A673 (cell line): ENCODE measurements at places on chromosomes 2 and 18. TPM values are rescaled to one million over a fixed set of nuclear protein-coding genes. Genes with fewer than 3 reads are reported as not detected.

The LOXHD1 gene
- 25.5 and 26.4 TPM in 2 replicates for total RNA-seq

The ACVR1C gene
- 0.13 TPM in 1 of 2 replicates, not detected in the other for total RNA-seq

The RNMT gene
- 31.4 and 37.8 TPM in 2 replicates for total RNA-seq

The GCFC2 gene
- 40.2 and 42.2 TPM in 2 replicates for total RNA-seq

The ALPI gene
- not detected in 2 replicates for total RNA-seq

The EGR4 gene
- total RNA-seq, result 1.9 and 2.0 TPM in 2 replicates

The EPB41L3 gene
- total RNA-seq, result 0.20 and 0.86 TPM in 2 replicates

The DCAF17 gene
- 25.0 and 26.1 TPM in 2 replicates for total RNA-seq

GRCh38 chr2:128640845-128641360 lies 322.2 kb upstream of the HS6ST1 start:
- DNase-seq, result no peak

GRCh38 chr2:138910427-138910826 lies 130.2 kb upstream of the NXPH2 start:
- no peak for DNase-seq

- no peak for DNase-seq
These were observed 388.4 kb downstream of the IRS1 start for GRCh38 chr2:226411205-226411604.

DNA sequence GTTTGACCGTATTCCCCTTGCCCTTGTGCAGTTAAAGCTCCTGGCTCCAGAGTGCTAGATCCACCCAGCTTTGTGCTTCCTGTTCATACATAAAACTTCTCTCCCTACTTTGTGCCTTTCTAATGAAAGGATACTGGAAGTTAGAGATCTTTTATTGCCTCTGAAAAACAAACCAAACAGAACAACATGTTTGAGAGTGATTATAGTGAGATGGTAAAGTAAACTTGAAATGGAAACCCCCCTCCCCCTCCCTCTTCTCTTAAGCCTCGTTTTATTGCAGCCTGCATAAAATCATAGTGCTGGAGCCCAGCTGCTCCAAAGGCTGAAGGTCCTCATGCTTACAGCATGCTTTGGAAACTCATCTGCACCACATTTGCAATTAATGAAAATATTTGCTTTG lies 125.1 kb downstream of the TANC1 start:
- DNase-seq, result peak; percentile 37

DNA sequence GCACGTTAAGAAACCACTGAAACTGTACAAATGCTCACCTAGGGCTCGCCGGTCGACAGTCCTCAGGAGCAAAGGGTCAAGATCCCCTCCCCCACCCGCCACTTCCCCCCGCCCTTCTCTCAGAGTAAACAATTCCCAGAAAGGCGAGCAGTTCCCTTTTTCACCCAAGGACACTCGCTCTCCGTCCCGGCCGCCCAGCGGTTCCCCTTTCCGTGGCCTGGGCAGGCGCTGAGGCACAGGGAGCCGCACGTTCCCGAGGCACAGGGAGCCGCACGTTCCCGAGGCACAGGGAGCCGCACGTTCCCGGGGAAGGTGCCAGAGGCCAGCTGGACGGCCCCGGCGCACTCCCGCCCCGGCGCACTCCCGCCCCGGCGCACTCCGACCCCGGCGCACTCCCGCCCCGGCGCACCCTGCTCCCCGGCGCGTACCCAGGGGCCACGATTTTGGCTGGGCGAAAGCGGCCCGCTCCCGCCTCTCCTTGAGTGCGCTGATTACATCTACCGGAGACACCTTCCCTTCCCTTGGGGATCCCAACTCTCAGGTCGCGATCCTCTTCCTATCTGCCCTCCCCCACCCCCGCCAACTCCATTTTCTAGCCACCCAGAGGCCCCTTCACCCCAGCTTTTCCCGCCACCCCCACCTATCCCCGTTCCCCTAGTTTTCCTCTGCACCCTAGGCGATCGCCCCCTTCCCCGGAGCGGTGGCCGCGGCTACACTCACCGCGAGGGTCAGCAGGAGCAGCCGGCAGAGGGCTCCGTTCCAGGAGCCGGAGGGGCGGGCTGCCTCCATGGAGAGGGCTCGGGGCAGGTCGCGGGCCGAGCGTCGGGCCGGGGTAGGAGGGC lies 817 bp downstream of the DSC2 start:
- DNase-seq, result no peak

DNA sequence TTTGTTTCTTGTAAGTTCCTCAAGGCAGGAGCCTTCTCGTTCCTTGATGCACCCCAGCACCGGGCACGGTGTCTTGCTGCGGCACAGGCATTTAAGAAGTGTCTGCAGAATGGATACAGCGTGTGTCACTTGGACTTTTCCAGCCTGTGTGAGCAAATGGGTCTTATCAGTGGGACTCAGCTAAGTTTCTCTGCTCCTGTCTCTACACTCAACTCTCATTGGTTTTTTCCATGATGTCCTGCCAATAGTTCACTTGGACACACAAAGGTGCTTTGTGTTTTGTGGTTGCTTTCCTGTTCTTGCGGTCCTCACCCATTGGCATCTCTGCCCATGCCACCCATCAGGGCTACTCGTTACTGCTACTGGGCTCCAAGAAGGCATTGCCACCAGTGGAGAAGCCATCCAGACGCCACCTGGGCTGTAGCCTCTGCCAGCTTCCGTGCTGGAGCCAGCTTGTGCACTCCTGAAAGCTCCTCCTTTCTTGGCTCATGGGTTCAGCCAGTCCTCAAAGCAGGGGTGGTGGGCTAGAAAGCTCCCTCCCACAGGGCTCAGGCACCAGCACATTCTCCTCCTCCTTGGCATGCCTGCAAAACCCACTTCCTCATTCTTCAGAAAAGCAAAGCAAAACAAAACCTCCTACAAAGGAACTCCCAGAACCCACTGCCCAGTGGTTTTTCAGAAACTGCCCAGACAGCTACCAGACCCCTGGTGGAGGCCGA lies 41.4 kb downstream of the IL1R2 start:
- no peak for DNase-seq

DNA sequence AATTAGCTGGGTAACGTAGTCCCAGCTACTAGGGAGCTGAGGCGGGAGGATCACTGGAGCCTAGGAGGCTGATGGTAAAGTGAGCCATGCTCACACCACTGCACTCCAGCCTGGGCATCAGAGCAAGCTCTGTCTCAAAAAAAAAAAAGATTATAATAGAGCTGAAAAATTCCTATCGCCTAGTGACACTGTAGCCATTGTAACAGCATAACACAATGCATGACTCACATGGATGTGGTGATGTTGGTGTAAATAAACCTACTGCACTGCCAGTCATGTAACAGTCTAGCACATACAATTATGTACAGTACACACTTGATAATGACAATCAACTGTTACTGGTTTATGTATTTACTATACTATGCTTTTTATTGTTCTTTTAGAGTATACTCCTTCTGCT lies 39.6 kb downstream of the MGAT4A start:
- DNase-seq, result no peak

DNA sequence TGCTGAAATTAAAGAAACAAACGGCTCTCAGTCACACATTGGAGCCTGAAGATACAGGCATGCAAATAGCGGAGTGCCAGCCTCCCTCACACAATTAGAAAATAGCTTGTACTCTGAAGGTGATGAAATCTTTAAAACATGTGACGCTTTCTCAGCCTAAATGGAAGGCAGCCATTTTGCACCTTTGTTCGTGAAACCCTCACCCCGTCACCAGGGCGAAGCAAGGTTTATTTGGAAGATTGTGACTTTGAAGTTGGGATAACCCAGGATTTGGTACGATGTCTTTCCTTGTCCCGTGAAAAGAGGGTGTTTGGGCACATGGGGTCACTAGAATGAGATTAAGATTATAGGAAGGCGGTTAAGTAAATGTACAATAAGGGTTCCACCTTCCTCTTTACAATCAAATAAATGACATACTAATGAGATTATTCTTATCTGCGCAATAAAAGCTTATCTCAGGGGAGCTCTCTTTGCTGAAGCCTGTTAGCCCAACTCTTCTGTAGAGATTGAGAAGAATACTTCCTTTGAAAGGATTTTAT lies 4.2 kb downstream of the SH3BP4 start:
- DNase-seq, result peak; percentile 50

DNA sequence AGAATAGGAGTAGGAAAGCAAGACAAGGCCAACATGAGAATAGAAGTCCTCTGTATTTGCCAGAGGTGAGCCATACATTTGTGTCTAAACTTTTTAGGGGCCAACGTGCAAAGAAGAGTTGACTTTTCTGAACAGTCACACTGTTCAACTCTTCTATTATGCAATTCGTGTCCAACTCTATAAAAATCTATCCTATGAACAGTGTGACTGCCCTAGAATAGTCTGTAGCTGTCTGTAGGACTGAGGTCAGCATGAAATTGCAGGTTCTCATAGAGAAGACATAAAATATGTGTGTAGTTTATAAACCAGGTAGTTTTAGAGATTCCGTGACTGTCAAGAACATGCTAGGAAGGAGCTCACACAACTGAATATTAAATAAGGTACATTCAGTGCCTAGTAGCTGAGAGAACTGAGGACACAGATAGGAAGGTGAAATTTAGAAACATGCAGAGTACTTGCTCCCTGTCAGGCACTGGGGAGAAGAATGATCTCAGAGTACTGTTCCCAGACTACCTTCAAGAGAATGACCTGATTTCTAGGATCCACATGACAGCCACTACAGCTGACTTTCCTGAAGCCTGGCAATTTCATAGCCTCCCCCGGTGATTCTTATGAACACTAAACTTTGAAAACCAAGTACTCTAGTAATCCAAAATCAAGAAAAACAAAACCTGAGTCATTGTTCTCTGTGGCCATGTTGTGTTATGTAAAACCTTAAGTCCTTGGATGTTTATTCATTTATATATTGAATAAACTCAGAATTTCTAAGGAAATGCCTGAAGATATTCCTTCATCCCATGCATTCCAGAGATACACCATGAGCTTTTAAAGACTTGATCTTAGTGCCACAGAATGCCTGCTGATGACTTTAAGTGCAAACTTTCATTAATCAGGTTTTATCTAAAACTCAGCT lies 201.5 kb upstream of the BOD1L2 start:
- no peak for DNase-seq

- DNase-seq, result no peak
These were observed 67.5 kb upstream of the BZW1 start for GRCh38 chr2:200744201-200744602.

DNA sequence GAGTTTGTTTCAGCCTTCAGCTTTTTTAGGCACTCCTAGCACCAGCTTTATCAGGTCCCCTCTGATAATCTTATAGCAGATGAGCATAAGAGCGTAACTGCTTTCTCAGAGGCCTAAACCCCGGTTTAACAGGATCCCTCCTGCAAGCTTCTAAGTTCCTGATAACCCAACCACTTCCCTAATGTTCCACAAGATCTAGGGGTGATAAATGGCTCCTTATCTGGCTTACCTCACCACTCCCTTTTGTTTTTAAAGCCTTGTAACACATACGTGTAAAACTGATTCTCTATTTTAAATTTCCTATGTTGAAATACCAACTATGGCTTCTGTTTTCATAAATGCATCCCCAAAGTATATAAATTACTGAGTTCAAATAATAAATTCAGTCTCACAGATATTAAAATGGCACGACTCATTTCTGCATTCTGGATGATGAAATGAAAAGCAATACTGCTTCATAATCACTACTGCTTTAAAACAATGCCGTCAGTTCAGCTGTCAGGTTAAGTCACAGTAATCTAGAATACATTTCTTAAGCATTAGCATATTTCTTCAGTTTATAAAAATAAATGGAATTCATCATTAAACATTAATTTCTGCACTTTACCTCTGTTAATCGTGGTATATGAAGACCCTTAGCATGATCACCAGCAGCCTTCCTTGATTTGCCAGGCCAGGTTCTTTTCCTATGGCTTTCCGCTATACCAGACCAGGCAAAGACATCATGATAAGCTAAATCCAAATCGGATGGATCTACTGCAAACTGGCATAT lies 126.3 kb downstream of the C2orf74 start:
- peak; percentile 7 for DNase-seq

DNA sequence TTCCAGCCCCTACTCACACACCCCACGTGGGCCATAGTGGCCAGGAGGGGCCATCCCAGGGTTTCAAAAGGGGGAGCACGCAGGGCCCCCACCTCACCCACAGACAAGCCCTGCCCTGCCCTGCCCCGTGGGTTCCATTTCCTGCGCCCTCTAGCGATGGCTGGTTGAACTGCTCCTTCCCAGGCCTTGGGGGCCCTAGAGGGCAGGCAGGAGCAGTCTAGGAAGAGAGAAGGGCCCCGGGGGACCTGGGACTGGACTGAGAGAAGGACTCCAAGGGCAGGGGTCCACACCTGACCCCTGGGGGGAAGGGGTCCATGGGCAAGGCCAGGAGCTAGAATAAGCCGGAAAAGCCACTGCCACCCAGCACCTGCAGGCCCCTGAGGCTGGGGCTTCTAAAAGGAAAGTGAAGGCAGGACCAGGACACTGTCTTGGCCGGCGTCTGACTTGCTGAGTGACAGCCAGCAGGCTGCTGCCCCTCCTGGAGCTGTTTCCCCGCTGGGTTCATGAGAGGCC lies 10.1 kb downstream of the CYP26B1 start:
- DNase-seq, result peak; percentile 70

GRCh38 chr2:31071741-31072140 lies 66.5 kb downstream of the GALNT14 start:
- DNase-seq, result no peak

- DNase-seq, result no peak
These were observed 42.3 kb upstream of the STAT1 start for GRCh38 chr2:191056228-191056627.

DNA sequence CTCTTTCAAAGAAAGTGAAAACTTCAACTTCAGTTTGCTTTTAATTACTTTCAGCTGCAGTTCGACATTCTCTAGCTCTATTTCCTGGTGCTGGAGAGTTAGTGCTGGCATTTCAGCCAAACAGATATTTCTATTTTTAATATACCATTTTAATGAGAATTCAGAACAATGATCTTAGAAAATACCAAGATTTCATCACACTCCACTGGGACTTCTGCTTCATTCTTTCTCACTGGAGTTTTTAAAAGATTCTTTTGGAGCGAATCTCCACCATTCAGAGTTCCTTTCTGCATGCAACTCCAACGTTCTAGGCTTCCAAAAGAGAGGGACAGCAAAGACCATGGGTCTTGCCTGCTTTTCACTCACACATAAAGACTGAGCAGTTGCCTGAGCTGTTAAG lies 94.2 kb downstream of the CABLES1 start:
- DNase-seq, result no peak

- peak; percentile 74 for DNase-seq
These were observed 24.6 kb downstream of the FECH start for GRCh38 chr18:57561728-57562423.

- peak; percentile 40 for DNase-seq
These were observed 50.6 kb downstream of the RAPH1 start for GRCh38 chr2:203484266-203485112.

- DNase-seq, result no peak
These were observed 28.6 kb downstream of the TGFA start for GRCh38 chr2:70525032-70525431.

GRCh38 chr2:128524183-128524582 lies 205.5 kb upstream of the HS6ST1 start:
- no peak for DNase-seq
